ENCODE measurements at places on chromosomes 4 and X.

GRCh38 chr4:87038837-87039615 lies 104.2 kb downstream of the AFF1 start:
- DNase-seq: peak; percentile 86

DNA sequence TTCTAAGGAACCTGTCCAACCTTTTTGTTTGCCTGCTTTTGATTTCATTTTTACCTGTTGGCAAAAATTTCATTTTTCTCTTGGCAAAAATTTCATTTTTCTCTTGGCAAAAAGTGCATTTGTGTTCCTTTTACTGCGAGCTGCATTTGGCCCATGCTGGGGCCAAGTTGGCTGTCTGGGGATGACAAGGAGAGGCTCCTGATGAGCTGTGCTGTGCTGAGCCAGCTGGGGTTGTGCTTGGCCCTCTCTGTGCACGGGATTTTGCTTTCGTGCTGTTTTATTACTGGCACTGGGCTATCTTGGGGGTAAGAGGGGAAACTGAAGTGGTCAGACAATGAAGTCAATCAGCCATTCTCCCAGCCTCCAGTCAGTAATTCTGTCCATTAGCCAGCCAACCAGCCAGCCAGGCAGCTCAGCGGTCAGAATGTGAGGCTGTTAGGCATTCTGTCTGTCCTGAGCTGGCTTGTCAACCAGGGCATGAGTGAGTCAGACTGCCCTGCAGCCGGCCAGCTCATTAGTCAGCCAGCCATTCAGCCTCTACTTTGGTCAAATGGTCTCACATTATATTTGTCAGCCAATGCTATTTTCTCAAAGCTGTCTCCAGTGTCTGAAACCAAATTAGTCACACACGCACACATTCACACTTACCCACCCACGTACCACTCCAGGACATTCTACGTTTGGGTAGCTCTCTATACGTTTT lies 56.9 kb upstream of the PRPS1 start:
- DNase-seq: peak; percentile 38

DNA sequence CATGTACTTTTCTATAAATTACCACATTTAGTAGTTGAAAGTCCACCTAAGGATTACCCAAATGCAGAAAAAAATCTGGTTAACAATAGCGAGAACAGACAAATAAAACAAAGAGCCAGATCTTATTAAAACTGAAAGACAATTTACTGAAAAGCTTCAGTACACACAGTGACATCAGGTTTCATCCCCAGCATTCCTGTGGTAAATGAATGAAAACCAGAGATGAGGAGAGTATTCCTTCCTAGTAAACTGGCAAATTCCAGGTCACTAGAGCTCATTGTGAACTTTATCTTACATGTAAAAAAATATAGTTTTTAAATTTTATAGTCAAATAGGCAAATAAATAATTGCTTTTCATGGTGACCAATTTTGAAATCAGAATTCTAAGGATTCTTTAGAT lies 1290.5 kb downstream of the ADGRL3 start:
- DNase-seq: no peak

GRCh38 chr4:168063031-168063430 lies 29.3 kb upstream of the ANXA10 start:
- no peak for DNase-seq

DNA sequence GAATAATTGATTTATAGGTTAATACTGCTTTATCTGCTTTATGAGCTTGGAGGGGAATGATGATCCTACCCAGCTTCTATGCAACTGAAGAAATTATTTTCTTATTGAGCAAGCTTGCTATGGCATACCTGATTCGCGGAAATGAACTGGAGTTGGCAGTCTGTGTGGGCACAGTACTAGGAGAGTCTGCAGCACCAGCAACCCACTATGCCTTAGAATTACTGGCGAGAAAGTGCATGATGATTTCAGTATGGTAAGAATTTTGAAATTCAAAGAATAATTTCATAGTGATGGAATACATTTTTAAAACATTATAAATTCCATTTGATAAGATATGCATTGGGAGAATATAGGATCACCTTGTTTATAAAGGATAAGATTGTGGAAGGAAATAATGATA lies 32.3 kb downstream of the SPATA4 start:
- no peak for DNase-seq

- peak; percentile 22 for DNase-seq
Observed at GRCh38 chr4:108372681-108373080, 203.9 kb upstream of the LEF1 start.

GRCh38 chr4:88040707-88041106 lies 33.3 kb downstream of the PKD2 start:
- DNase-seq: no peak

- no peak for DNase-seq
Observed at GRCh38 chr4:53747401-53747800, 156.1 kb upstream of the LNX1 start.

- no peak for DNase-seq
Observed at GRCh38 chrX:21863241-21863640, 7.5 kb downstream of the YY2 start.

- DNase-seq: no peak
Observed at GRCh38 chr4:107666134-107666533, 53.9 kb downstream of the PAPSS1 start.

DNA sequence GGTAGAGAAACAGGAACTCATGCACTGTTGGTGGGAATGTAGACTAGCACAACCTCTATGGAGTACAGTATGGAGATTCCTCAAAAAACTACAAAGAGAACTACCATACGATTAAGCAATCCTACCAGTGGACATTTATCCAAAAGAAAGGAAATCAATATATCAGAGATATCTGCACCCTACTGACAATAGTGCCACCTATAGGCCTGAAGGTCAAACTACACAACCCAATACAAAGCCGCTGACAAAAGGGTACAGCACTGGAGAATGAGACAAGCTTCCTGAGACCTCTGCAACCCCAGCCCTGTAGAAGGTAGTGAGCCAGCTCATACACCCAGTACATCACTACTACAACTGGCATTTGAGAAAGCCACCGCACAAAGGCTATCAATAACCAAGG lies 67.1 kb downstream of the CBR4 start:
- no peak for DNase-seq

GRCh38 chr4:152778656-152779512 lies 646 bp downstream of the TIGD4 start:
- DNase-seq: peak; percentile 66

DNA sequence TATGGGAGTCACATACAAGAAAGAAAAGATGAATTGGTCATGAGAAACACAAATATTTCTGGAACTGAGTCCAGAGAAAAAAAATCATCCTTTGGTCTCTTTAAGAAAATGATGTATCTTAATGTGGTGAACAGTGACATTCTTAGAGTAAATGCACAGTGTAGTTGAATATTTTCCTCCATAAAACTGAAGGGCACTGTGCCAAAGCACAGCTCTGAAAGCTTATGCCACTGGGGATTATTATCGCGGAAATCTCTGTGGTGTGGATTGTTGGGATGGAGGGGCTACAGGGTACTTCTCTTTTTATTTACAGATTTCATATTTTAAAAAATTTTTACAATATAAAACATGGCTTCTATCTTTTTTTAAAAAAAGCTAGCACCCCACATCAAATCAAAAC lies 908.1 kb downstream of the CCSER1 start:
- DNase-seq: no peak

GRCh38 chr4:100907465-100908454 lies 389.9 kb upstream of the EMCN start:
- no peak for DNase-seq

GRCh38 chr4:123506011-123506695 lies 109.6 kb downstream of the SPRY1 start:
- DNase-seq: no peak

DNA sequence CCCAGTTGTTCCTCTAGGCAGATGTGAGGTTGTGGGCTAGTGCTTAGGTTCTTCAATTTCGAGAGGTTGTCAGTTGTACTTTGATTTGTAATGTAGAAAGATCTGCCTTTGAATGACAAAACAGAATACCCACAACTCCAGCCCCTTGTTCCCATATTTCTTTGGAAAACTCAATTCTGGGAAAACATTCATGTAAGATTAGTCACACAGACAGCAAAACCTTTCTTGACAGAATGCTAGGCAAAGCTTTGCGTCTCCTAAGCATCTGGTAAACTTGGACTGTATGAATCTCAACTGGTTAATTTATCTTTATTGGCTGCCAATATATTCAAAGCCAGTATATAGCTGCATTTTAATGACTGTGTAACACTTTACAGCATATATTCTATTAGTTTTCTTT lies 34.9 kb downstream of the NOCT start:
- no peak for DNase-seq

DNA sequence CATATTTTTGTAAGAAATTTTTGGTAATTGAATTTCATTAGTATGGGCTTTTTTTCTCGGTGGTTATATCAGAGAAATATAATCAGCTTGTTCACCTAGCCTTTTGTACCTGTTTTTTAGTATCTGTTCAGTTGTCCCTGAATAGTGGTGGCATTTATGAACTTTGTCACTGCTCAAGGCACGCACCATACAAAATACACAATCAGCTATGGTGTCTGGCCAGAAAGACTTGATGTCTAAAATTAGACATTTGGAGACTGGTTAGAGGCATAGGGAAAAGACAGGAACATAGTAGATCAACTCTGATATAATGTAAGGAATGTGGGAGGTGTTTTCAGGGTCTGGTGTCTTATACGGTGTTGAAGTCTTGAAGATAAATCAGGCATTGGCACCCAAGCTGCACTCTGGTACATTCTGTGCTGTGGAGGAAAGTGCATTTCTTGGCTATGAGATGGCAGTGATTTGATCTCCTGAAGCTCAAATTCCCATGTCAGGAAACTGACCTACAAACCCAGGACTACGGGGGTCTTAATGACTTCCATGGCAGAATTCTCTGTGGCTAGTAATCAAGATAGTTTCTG lies 3.6 kb downstream of the ART3 start:
- no peak for DNase-seq

DNA sequence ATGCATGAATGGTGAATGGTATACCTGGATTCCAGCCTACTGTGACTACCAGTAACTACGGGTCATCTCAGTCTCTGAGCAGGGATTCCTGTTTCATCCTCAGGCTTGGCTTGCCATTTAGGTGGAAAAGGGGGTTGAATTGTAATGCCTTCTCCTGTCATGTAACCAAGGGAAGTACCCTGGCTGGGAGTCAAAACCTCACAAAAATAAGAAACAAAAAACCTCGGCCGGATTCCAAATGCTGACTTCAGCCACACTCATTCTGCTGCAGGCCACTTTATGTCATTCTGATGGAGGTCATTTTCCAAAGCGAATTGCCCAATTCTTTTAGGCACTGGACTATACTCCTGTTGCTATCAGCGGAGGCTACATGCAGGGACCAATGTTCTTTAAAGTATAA lies 324.7 kb downstream of the LDB2 start:
- DNase-seq: no peak

DNA sequence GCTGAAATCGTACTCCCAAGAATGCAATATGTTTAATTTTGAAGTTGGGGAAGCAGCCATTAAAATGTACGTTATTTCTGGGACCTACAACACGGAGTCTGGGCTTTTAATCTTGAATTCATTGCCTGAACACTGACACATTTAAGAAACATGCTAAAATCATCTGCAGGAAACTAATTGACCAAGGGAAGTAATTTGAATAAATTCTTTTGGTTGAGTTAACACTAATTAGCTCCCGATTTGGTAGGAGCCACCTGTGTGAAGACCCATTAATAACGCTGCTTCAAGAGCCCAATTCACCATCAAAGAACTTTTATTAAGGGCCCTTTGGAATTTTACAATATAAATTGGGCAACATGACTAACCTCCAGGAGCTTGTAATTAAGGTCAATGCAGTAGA lies 309.2 kb downstream of the RAB28 start:
- no peak for DNase-seq

DNA sequence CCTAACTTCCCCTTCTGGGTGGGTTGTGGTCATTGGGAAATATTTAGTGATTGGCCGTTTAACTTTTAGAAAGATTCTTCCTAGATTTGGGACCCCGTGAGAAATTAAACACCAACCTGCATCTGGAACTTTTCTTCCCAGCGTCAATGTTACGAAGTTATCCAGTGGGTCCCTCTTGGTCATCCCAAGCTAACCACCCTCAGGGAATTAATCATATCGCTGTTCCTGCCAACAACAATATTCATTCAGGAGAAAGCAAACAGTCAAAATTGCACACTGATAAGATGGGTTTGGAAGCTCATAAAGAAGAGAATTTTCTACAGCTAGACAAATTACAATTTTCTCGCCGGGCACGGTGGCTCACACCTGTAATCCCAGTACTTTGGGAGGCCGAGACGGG lies 121.2 kb upstream of the STX18 start:
- DNase-seq: no peak

DNA sequence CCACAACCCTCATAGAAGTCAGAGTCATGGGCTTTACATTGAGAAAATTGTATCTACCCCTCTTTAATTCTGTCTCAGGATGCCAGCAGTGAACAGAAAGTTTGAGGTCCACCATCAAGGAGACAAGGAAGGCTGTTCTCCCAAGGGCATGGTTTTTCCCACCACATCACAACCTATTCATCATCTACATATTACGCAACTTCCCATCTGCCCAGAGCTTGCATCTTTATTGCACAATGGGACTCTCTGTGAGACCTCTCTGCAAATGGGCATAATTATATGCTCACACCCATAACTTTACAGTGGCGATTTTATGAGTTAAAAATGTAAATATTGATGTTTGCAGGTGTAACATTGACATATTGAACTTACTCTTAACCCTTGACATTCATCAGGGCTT lies 38.9 kb downstream of the PAGE2 start:
- no peak for DNase-seq

- peak; percentile 17 for DNase-seq
Observed at GRCh38 chr4:113674251-113674650, 87.3 kb downstream of the CAMK2D start.

DNA sequence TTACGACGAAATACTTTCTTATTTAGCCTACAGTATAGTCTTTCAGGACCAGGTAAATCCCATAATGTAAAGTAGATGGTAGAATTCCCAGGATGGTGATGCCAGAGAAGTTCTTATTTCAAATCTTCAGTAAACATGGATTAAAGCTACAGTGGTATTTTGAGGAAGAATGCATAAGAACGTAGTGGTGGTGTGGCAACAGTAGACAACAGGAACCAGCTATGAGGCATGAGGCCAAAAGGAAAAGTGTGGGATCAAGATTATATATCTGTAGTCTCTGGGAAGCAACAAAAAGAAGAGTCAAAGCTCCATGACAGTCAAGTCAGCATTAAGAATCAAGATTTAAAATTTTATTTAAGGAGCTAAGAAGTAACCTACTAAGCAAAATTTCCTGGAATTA lies 60.2 kb downstream of the METTL14 start:
- no peak for DNase-seq

DNA sequence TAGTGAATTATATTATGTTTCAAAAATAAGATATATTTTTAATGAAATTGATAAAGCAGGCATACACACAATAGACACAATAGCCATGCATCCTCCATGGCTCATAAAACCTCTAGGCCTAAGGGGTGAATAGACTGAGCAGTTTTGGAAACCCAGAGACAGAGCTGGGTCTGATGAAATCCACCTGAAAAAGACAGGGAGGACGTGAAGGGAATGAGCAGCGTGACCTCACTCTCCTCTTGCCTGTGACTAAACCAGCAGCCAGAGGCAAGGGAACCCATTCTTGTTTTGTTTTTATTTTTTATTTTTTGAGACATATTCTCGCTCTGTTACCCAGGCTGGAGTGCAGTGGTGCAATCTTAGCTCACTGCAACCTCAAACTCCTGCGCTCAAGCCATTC lies 424.4 kb upstream of the FAM241A start:
- DNase-seq: no peak
